ENCODE measurements at places on chromosomes 3 and 15. TPM values are rescaled to one million over a fixed set of nuclear protein-coding genes. Genes with fewer than 3 reads are reported as not detected.

GHRL gene
- 0.75 TPM for total RNA-seq

RAB11A gene
- total RNA-seq = 225 TPM

AGTR1 gene
- total RNA-seq = not detected

DNAJB11 gene
- total RNA-seq = 25.0 TPM

ABHD6 gene
- 78.5 TPM for total RNA-seq

NRG4 gene
- 10.7 TPM for total RNA-seq

TNFAIP8L3 gene
- 5.9 TPM for total RNA-seq

FETUB gene
- total RNA-seq = 0.33 TPM

CCR9 gene
- 0.35 TPM for total RNA-seq

BUB1B gene
- not detected for total RNA-seq

EXOG gene
- 25.3 TPM for total RNA-seq

DGKG gene
- total RNA-seq = 57.3 TPM

CYP1A2 gene
- not detected for total RNA-seq

DNA sequence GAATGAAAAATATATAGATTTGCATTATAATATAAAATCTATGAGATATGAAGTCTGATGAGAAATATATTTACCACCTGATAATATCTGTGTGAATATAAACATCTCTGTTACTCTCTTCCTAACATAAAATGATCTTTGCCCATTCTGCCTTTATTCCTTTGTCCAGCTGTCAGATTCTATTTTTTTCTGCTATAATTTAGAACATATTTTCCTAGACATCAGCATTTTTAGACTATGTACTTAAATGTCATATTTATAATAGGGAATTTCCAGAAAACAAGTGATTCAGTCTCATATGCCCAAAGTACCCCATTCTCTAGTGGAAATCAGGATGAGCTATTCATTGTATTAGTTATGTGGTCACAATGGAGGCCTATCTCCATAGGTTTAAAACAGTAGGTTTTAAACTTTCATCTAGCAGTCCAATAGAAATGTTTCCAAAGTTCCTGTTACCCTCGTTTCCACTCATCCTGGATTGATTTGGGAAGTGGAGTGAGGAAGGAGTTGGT, 83.3 kb downstream of the FILIP1L start:
- DNase-seq = no peak

DNA sequence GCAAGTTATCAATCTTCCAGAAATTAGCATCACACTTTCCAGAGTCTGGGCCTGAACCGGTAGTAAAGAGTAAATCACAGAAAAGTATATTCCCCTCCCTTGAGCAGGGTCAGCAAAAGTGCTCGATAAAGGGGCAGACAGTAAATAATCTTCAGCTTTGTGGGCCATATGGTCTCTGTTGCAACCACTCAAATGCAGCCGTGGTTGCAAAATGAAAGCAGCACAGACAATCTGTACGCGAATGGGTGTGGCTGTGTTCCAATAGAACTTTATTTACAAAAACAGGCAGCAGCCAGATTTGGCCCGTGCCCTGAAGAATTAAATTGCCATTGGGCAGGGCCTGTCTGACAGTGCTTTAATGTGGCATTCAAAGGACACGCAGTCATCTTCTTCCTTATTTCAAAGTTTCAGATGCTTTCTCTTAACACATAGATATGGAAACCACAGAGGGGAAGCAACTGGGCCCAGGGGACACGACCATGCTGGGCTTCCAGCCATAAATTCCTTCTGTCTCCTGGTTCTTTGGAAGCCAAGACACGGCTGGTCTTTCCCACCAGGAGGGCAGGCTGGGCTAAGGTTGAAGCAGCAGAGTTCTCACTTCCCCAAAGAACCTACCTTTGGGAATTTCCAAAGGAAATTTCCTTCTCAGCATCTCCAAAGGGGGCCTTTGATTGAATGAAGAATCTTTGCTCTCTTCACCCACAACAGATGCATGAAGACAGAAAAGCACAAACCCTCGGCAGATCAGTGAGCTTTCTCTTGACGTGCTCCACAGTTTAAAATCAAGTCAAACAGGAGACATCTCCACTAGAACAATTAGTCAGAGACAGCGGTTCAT, 489.8 kb upstream of the PROK2 start:
- no peak for DNase-seq

GRCh38 chr15:81560405-81560804, 186.4 kb upstream of the TMC3 start:
- DNase-seq = no peak

- no peak for DNase-seq
Measured at GRCh38 chr3:24722087-24722486, 227.4 kb upstream of the THRB start.

DNA sequence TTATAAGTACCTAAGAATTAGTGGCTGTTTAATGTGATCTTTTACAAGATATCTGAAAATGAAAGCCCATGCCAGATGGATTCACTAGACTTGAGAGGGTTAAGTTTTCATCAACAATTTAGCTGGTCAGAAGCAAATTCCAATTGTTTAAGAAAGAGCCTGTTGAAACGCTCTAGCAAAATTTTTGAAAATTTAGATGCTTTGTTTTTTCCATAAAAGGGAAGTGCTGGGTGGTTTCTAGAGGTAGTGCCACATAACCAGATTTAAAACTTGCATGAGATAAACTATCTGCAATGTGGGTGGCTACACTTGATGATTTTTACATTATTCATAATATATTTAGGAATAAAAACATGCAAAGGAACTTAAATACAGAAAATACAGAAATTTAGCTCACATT, 48.5 kb upstream of the SKIL start:
- no peak for DNase-seq

DNA sequence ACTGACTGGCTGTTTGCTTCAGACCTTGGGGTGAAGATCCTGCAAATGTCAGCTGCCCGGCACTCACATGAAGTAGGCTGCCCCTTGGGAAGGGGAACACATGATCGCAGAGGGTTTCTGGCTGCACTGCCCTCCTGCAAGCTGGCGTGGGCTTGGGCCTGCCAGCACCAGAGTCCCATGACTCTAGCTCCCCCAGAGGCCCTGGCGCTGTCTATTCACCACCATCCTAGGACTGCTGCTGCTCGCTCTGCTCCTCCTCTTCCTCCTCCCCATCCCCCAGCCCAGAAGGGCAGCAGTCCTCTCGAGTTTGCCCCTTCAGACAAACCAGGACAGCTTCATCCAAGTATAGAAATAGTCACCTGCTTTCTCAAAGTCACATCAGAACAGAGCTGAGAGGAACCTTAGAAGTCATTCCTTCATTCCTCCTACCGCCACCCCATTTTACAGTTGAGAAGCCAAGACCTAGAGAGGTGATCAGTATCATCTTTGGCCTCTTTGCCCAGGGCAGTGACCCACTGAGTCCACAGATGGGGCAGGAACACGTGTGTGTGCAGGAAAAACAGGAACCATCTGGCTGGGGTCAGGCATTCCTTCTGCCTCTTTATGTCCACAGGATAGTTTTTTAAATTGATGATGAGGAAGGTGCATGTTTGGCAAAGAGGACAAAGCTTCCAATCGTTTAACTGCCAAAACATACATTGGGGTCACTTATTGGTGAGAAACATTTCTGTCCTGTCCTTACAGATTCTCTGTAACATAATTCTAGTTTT, 13.2 kb downstream of the DPH3 start:
- no peak for DNase-seq

DNA sequence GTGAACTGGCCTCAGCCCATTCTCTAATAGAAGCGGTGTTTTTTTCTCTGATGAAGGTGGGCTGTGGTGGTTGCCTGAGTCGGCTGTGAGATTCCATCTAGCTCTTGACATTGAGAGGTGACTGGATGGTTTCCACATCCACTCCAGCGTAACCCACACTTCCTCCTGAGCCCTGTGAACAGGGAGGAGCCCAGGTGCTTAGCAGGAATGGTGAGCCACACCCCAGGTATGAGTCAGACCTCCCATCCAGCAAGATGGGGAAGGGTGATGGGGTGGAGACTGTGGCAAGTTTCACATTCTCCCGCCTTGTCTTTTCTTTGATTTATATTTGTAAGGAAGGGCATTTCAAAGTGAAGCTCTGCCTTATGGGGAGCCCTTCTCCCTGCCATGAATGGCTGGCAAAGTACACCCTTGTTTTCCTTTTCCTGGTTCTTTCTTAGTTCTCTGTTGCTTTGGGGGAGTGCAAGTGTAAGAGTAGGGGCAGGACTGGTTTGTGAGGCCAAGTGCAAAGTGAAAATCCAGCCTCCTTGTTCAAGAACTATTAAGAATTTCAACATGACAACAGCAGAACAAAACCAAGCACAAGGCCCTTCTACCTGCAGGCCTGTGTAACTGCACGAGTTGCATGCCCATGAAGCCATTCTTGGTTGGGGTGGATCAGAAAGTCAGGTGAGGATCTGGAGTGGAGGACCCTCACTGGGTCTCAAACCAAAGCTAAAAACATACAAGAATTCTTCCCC, 4.6 kb upstream of the TPRG1 start:
- DNase-seq = no peak

DNA sequence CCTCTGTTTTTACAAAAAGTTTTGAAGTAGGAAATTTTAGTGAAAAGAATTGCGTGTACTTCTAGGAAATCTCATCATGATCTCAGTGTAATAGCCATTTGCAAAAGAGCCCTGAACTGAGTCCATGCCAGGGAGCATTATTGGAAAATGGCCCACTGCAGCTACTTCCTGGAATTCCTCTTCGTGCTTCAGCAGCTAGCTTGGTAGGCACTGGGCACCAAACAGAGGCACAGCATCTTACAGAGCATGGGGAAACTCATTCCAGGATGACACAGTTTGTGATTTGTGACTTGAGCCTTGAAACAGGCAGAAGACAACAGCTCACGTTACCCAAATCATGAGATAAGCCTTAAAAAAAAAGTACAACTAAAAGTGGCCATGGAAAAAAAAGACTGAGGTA, 179.1 kb downstream of the WDR72 start:
- DNase-seq = peak; percentile 3

GRCh38 chr15:94070356-94071295, 160.7 kb upstream of the MCTP2 start:
- DNase-seq = no peak

DNA sequence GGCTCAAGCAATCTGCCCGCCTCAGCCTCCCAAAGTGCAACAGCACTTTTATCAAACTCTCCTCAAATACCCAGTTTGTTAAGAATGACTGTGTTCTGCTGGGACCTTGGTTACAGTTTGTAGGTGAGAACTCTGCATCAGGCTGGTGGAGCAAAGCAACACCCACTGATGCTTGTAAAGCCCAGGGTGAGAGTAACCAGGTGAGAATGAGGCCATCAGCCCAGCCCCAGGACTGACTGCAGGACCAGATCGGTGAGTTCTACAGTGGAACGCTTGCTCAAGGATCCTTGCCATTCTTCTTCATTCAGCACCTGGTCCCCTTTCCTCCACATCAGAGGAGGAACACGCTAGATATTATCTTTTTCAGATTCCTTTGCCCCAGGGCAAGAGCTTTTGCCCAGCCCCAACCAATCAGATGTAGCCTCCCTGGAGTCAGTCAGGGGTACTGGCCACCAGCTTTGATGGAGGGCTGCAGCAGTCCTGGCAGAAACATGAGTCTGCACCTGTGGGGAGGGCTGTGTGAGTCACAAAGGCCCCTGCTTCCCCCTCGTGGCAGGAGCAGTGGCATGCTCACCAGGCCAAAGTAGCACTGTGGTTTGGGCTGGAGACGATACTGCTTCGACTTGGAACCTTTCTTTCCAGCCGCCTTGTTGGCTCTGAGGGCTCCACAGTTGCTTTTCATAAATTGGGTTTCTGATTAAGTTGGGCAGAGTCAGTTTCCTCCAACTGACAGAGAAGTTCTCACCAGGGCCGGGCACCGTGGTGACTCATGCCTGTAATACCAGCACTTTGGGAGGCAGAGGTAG, 3.5 kb upstream of the SHISA5 start:
- DNase-seq = no peak

- no peak for DNase-seq
Measured at GRCh38 chr3:39133822-39134221, 19.6 kb downstream of the CSRNP1 start.

DNA sequence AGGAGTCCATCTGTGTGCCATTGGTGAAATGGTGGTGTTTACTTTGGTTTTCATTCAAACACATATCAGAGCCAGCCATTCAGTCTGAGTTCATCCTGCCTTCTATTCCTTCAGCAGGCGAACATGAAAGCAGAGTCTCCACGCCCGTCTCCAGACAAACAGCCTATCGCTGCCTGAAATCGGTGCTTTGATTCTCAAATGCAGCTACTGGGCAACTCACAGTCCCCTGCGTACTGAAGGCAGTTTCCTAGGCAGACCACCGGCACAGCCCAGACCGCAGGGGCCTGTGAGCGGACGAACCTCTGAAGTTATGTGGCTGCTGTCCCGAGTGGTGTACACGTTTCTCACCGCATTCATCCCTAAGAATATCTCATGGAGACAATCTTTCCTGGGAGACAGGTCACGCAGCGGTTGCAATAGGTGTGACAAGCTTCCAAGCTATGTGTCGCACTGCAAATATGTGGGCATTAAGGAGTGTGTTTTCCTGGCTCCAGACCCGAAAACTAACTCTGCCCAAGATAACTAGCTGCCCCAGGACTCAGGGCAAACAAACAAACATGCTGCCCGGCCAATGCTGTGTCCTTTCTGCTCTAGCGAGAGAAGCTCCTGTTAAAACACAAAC, 16.9 kb upstream of the RYR3 start:
- no peak for DNase-seq

GRCh38 chr3:73214846-73215245, 153.4 kb downstream of the EBLN2 start:
- no peak for DNase-seq

DNA sequence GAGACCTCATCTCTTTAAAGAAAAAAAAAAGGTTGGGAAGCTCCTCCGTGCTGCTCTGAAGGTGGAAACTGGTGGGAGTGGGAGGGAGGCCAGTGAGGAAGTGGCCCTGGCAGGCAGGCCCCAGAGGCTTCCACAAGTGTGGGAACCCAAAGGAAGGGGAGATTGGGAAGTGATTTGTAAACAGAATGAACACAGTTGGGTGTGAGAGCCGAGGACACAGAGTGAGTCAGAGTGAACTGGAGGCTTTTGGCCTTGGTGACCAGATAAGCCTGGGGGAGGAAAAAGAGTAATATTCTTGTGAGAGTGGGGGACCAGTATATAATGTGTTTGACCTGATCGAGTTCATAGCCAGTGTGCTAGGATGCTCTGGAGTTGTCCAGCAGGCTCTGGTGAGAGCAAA, 23.0 kb downstream of the MKRN2 start:
- no peak for DNase-seq

GRCh38 chr3:74375653-74376052, 238.8 kb downstream of the CNTN3 start:
- DNase-seq = no peak

DNA sequence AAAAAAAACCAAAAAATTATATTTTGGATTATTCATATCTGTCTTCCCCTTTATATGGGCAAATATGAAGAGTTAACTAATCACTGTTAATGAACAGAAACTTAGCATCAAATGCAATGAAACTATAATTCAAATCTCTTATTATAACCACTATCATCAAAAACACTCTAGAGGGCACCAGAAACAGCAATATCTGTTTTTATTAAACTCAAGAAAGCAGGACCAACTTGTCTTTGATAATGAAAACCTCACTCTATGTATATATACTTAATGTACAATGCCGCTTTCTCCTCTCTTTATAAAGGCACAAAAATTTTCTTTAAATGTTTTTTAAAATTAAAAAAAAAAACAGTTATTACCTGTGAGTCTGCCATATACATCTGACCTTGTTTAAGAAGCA, 92.7 kb downstream of the UACA start:
- DNase-seq = no peak

- no peak for DNase-seq
Measured at GRCh38 chr3:196232154-196232881, 16.0 kb downstream of the SLC51A start.

- DNase-seq = no peak
Measured at GRCh38 chr15:73680549-73680948, 3.6 kb upstream of the CD276 start.
